ENCODE measurements at places on chromosomes 2 and 18. TPM values are rescaled to one million over a fixed set of nuclear protein-coding genes. Genes with fewer than 3 reads are reported as not detected.

Gene ZSWIM2
- total RNA-seq: not detected

Gene LRP1B
- total RNA-seq: under 0.01 TPM

Gene KYNU
- 61.0 TPM for total RNA-seq

Gene ALKAL2
- total RNA-seq: not detected

Gene CRIM1
- 66.1 TPM for total RNA-seq

Gene PFN4
- total RNA-seq: 0.43 TPM

Gene CCDC74B
- 0.34 TPM for total RNA-seq

Gene POU3F3
- not detected for total RNA-seq

Gene WBP1
- total RNA-seq: 27.7 TPM
